Umbilical cord (tissue), 2 donors: ENCODE measurements at places on chromosomes 1 and 21.

DNA sequence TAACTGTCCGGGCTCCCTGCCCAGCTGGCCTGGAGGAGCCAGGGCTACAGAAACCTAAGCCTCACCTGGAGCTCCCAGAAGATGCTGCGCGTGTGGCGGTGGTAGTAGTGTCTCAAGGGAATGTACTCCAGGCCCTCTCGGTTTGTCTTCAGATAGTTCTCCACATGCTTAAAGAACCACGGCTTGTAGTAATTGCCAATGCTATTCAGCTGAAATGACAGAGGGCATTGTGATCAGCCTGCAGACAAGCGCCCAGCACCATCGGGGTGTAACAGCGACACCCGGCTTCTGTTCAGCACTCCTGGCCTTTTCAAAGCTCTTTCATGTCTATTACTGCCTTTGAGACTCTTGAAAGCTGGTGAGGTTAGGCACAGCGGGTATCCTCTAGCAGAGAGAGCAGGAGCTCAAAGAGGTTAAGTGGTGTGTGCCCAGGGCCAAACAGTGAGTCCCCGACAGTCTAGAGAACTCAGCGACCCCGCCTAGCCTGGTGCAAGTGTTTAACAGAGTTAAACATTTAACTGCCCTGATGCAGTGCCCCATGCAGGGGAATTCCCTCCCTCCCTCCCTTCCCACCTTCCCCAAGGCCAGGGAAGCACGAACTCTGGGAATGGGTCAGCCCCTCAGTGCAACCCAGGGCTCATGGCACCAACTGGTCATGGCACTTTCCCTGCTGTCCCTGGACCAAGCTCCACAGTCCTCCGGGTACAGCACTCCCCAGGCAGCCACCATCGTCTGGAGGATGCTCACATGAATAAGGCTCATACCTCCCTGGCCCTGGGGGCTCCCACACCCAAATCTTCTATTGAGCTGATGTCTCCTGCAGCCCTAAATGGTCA lies 21.5 kb downstream of the DHCR24 start:
- DNase-seq, result no peak

GRCh38 chr21:14858311-14858710 lies 206.5 kb downstream of the NRIP1 start:
- no peak for DNase-seq

- DNase-seq, result no peak
These were observed 18.9 kb downstream of the SPATA46 start for GRCh38 chr1:162357681-162358266.

DNA sequence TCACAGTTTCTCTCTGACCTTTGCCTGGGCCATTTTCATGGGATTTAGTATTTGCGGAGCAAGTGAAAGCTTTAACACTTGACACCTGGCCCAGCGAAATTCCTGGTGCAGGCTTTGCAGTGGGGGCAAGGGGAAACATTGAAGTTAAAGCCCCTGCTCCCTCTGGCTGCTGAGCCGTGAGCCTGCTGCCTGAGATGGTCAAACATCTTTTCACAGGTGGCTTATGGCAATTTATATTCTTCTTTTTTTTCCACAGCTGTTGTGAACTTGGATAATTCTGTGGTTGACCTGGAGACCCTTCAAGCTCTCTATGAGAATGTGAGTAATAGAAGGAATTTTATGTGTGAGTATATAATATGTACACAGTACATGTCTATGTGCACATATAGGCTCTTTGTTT lies 202.9 kb downstream of the FMN2 start:
- DNase-seq, result no peak

GRCh38 chr1:37949524-37950152 lies 2.8 kb upstream of the INPP5B start:
- DNase-seq, result no peak

- no peak for DNase-seq
These were observed 21.3 kb downstream of the SLC44A5 start for GRCh38 chr1:75589637-75590036.

DNA sequence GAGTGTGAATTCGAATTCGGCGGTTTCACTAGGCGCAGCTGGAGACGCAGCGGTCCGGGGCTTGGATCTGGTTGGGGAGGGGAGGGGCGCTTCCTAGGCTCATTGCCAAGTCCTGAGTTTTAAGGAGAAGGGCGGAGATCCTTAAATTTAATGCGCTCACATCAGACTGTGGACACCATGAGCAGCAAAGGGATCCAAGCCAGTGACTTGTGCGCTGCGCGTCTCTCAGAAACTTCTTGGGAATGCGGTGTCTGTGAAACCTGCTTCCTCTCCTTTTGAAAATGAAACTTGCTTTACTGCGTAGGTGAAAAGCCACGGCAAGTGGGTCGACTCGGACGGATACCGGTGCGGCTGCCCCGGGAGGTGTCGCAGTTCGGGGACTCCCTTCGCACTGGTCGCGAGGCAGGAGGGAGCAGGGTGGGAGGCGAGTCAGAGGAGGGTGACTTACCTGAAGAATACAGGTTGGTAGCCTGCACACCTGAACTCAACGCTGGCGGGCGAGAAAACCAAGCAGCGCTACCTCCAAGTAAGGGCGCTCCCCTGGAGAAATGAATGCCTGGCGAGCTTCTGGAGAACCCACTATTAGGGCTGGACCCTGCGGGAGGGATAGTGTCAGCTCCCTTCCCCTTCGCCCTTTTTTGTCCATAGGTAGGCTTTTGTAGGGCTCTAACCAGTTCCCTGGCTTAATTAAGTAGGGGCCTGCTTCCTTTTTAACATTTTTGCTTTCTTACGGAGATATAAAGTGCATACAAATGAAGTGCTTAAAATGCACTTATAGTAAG lies 992 bp downstream of the TENT5C start:
- DNase-seq, result peak; percentile 77

DNA sequence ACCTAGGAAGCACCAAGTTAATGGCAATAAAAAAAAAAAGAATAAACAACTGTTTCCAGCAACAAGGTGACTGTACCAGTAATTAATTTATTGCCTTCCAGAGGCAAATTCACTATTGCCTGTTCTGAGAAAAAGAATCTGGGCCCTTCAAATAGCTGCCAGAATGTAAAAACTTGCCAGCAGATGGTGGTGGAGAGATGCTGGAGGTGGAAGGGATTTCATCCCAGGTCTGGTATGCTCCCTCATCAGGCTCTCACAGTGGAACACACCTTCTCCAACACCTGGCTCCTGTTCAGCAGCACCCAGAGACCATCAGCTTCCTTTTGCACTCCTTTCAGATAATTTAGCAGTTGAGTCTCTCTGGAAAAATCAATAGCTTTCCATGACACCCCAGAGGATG lies 792.9 kb upstream of the ADAMTS5 start:
- DNase-seq, result no peak
